Thoracic aorta (tissue), 2 donors: ENCODE measurements at places on chromosomes 6 and 20.

- DNase-seq = no peak
Observed at GRCh38 chr6:144321839-144322591, 36.9 kb downstream of the UTRN start.

DNA sequence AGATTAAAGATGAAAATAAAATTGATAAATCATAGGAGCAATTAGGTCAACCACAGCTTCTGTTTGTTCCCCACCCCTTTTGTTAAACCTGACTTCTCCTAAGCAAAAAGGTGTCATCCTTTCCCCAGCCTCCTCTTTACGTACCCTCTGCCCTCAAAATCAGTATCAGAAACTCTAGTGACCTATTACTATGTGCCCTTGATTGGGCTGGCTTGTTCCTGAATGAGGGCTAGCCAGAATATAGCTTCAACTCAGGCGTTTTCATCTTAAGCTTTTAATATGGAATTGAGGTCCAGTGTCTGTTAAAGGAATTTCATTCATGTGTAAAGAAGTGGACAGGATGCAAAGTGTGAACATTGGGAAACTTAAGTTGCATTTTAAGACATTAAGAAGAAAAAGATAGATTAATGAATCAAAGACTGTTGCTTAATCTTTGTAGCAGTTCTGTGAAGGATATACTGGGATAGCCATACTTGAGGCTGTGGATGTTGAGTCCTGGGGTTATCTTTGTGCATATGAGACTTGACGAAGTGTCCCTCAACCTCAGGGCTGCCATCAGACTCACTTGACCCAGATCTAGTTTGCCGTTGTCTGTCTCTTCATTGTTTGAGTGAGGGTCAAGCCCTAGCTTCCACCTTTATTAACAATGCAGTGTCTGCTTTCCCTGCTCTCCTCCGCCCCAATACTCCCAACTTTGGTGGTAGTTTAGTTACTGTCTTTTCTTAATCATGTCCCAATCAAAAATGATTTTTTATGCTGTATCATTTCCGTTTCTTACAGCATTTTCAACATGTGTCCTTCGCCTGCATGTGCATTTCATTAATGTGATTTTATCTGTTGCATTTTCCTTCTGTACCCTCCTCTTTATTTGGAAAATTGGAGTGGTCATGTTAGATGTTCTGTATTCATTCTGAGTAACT is 1.9 kb downstream of the TBPL1 start:
- no peak for DNase-seq

GRCh38 chr6:127458817-127459216 is 372 bp downstream of the KIAA0408 start:
- no peak for DNase-seq

DNA sequence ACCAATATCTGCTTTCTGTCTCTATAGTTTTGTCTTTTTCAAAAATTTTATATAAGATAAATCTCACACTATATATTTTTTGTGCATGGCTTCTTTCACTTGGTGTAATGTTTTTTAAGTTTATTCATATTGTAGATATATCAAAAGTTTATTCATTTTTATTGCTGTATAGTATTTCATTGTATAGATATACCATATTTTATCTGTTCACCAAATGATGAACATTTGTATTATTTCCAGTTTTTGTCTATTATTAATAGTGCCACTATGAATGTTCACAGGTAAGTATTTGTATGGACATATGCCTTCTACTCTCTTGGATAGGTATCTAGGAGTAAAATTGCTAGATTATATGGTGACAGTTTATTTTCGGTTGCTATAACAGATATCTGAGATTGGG is 289.5 kb upstream of the CITED2 start:
- DNase-seq = no peak

- DNase-seq = no peak
Observed at GRCh38 chr6:168156742-168157265, 77.8 kb upstream of the FRMD1 start.

DNA sequence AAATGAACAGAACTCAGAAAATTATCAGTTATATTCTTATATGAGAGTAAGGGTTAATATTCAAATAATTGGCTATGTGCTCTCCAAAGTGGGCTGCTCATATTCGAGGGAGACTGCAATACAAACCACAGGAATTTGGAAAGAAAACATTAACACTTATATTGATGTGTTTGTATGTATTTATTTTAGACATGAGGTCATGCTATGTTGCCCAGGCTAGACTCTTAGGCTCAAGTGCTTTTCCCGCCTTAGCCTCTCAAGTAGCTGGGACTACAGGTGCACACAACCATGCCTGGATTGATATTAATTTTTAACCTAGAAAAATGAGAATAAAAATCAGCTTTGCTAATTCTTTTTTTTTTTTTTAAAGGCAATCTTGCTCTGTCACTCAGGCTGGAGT is 35.0 kb downstream of the BTBD9 start:
- no peak for DNase-seq

GRCh38 chr6:162344646-162345010 is 382.9 kb downstream of the PRKN start:
- no peak for DNase-seq

GRCh38 chr6:73299151-73299971 is 36.4 kb upstream of the KHDC1 start:
- no peak for DNase-seq

GRCh38 chr6:91660893-91661292 is 1074.0 kb upstream of the MAP3K7 start:
- DNase-seq = no peak

- DNase-seq = no peak
Observed at GRCh38 chr6:13075141-13075845, 253.0 kb downstream of the TBC1D7 start.

DNA sequence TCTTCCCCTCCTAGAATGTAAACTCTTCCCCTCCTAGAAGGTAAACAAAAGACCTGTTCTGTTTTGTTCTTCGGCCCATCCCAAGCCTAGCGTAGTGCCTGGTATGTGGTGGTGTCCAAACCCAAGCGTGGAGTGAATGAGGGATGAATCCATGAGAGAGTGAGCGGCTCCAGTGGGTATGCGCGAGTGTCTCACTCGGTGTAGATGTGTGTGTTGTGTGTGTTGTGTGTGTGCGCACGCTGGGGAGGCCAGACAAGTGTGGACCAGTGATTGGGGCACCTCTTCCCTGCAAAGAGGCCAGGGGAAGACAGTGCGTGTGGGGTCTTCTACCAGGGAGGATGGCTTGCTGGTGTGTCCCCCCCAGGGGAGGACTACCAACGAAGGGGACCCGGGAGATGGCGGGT is 392 bp upstream of the SLC2A10 start:
- no peak for DNase-seq

- DNase-seq = no peak
Observed at GRCh38 chr6:105250533-105250932, 70.7 kb upstream of the POPDC3 start.

DNA sequence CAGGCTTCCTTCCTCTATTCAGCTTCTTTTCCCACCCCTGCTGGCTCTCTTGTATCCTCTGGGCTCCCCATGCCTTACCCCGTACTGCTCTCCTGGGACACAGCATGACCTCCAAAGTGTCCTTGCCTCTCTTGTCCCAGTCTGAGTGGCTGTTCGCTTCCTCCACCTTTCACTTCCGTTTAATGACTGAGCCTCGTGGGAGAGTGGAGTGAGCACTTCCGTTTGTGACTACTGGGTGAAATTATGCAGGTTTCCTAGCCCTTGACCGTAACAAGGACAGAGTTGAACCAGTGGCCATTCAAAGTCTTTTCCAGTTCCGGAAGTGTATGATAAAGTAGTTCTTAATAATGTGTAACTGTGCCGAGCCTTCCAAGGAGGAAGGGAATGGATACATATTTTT is 109.2 kb downstream of the ARID1B start:
- DNase-seq = no peak

- DNase-seq = no peak
Observed at GRCh38 chr6:99219788-99220187, 129.7 kb downstream of the FAXC start.

DNA sequence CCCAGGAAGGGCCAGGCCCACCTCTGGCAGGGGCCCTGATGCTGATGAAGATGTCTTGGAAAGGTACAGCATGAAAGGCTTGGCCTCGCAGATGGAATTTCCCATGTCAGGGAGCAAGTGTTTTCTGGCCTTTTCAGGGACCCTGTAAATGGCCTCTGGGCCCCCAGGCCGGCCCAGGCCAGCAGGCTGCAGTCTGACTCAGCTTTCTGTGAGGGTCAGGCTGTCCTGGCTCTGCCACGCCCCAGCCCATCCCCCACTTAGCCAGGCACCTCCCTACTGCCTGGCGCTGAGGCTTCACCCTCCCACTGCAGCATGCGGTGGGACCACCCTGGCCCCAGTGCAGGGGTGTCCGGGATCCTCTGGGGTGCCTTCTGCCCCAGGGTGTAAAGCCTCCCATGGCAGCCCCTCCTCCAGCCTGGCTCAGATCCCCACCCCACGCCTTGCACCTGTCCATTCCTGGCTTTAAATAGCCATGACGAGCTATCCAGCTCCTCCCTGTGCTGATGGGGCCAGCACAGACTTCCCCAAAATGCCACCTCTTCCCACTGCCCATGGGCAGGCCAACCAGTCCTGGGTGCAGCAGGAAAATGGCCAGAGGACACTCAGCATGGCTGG is 35.6 kb upstream of the GATA5 start:
- DNase-seq = no peak

DNA sequence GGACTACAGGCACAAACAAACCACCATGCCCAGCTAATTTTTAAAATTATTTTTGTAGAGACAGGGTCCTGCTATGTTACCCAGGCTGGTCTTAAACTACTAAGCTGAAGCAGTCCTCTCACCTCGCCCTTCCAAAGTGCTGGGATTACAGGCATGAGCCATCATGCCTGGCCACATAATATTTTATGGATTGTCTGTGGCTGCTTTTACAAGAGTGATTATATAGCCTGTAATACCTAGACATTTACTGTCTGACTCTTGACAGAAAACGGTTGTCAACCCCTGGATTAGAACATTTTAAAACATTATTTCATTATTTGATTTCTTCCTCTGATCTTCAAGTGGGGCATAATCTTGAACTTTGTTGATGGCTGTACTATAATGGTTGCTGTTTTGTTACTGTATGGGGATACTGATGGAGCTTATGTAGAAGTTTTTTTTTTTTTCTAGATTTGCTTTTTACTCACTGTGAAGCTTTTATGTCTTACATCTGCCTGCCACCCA is 14.3 kb downstream of the PARD6B start:
- no peak for DNase-seq

GRCh38 chr6:148457137-148457842 is 114.7 kb downstream of the SASH1 start:
- no peak for DNase-seq

GRCh38 chr20:17896771-17897369 is 71.7 kb downstream of the SNX5 start:
- DNase-seq = no peak

DNA sequence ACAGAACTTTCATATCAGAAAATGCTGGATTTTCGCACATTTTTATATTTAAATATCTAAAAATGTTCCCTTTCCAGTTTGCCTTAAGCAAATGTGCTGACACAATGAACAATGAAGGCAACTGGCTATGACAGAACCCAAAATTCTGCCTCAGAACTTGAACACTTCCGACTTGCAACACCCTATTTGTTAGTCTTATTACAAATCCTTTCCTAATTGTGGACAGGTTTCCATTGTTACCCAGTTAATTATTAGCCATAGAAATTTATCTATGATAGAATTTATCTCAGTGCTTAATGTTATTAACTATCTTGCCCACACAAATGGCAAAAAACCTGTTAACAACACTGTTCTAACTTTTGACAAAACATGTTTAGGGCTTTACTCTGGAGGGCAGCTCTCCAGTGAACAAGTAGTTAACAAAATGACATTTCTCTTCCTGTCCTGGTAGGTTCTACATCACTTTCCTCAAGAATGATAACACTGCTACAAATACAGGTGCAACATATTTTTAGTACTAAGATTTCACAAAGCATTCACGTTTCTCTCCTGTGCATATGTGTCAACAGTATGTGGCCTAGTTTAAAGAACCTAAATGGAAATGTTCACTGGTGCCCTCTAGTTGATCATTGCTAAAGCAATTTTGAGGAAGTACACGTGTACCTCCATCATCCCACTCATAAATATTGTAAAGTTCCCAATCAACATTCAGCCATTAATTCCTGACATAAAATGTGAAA is 58.4 kb downstream of the HIVEP2 start:
- DNase-seq = no peak

DNA sequence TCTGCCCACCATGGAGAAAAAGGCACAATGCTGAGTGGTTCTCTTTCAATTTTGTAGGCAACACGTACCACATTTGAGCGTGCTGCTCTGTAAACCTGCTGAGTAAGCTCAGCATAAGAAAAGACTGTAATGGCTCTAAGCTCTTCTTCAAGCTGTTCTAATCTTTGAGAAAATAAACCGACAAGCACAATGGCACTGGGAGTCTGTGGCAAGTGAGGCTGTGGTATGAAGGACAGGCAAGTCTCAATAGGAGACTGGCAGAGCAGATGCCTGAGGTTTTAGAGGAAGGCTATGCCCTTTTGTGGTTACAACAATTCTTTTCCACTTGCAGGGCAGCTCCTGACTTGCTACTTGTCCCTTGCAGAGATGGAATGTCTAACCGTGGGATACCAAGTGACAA is 136.7 kb upstream of the EXOC2 start:
- DNase-seq = no peak

- DNase-seq = no peak
Observed at GRCh38 chr6:98636941-98637340, 197.4 kb upstream of the POU3F2 start.

- no peak for DNase-seq
Observed at GRCh38 chr20:17834804-17835203, 133.8 kb downstream of the SNX5 start.

- DNase-seq = no peak
Observed at GRCh38 chr6:12849809-12850198, 133.2 kb downstream of the PHACTR1 start.

GRCh38 chr20:37859406-37860171 is 43.3 kb upstream of the VSTM2L start:
- no peak for DNase-seq

DNA sequence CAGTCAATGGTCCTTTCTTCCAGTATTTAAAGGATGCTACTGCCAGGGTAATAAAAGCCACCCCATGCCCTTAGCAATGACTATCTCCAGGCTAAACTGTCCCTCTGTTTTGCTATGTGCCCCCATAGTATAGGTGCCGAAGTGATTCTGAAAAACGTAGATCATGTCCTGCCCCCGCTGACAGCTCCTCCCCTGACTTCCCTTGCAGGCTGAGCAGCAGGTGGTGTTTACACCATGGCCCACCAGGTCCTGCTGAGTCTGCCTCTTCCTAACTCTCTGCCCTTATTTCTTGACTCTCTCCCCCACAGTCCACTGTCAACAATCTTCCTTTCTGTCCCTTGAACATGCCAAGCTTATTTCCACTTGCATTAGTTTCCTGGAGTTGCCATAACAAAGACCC is 352.5 kb upstream of the TSHZ2 start:
- DNase-seq = no peak
